Stimulated activated CD8-positive, alpha-beta memory T cell treated with anti-CD3 and anti-CD28 coated beads, Interleukin-7, amount 100 ng/mL, for 1 hour (primary cell): ENCODE measurements at places on chromosomes 3 and 15.

DNA sequence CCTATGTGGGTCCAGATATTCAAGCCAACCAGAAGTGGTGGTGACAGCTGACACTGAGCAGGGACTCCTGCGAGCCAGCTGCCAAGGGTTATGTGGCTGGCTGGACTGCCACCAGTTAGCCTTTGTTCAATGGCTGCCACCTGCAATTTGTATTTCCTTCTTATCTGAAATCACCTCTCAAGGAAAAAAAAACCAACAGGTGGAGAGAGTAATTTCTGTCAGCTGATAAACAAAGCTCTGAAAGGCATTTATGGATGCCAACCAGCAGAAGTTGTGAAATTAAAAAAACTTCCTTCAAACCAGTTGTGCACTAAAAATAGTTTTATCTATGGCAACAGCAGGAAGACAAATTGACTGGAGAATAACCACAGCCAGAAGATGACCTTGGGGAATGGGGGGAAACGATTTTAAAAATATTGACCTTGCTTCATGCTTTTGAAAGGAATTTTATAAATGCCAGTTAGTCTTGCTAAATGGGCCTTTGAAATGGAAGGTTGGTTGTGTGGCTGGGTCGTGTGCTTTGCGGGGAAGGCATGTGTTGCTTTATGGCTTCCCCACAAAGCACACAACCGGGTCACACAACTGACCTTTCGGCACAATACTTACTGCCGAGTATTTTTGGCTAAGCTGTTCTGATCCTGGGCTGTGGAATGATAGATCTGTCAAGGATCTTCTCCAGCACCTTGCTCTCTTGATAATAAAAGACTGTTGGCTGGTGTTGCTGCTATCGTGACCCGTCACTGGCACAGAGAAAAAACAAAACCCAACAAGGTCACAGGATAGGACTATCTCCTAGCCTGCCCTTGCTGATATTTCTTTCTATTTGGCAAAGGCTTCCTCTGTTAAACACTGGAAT, 3.5 kb downstream of the MYZAP start:
- DNase-seq, result no peak

DNA sequence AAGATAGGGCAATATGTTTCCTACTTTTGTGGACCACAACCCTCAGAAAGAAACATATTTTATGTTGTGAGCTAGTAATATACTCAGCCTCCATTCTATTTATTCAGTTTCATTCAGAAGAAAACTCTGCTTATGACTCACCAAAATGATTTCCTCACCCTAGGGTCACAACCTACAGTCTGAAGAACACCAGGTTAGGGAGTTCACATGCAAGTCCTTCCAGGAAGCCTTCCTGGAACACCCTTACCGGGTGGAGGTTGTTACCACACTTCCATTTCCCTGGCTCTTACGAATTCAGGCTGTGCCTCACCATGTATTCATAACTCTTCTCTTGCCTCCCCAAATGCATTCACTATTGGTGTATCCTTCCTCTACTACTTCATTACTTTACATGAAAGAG, 228.0 kb upstream of the ADAMTS9 start:
- no peak for DNase-seq

GRCh38 chr3:48426401-48426909, 3.4 kb downstream of the PLXNB1 start:
- no peak for DNase-seq

GRCh38 chr3:106691476-106691875, 685.8 kb upstream of the CCDC54 start:
- DNase-seq, result no peak

DNA sequence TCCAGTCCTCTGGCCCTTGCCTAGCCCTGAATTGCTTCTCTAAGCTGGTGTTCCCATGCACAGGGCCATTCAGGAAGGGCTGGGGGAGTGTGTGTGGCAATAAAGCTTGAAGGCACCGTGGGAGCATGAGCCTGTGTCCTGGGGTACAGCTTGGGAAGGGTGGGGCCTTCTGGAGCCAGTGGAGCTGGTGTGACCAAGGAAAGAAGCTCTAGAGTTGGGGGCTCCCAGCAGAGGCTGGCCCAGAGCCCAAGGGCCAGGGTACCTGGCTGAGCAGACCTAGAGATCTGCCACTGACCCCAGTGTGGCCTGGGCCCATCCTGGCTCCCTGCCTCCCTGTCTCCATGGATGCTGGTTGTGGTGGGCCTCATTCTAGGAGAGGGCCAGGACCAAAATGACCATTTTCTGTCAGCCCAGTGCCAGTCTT, 8.1 kb downstream of the ABTB1 start:
- DNase-seq, result no peak

DNA sequence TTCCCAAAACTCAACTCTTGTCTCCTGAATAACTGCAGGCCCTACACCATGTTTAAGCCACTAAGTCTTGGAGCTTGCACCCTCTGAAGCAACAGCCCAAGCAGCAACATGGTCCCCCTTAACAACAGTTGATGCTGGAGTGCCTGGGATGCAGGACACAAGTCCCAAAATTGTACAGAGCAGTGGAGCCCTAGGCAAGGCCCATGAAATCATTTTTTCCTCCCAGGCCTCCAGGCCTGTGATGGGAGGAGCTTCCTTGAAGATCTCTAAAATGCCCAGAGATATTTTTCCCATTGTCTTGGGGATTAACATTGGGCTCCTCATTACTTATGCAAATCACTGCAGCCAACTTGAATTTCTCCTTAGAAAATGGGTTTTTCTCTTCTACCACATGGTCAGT, 311.9 kb upstream of the EPHA3 start:
- no peak for DNase-seq

GRCh38 chr3:58429657-58430056, 4.0 kb downstream of the PDHB start:
- no peak for DNase-seq

DNA sequence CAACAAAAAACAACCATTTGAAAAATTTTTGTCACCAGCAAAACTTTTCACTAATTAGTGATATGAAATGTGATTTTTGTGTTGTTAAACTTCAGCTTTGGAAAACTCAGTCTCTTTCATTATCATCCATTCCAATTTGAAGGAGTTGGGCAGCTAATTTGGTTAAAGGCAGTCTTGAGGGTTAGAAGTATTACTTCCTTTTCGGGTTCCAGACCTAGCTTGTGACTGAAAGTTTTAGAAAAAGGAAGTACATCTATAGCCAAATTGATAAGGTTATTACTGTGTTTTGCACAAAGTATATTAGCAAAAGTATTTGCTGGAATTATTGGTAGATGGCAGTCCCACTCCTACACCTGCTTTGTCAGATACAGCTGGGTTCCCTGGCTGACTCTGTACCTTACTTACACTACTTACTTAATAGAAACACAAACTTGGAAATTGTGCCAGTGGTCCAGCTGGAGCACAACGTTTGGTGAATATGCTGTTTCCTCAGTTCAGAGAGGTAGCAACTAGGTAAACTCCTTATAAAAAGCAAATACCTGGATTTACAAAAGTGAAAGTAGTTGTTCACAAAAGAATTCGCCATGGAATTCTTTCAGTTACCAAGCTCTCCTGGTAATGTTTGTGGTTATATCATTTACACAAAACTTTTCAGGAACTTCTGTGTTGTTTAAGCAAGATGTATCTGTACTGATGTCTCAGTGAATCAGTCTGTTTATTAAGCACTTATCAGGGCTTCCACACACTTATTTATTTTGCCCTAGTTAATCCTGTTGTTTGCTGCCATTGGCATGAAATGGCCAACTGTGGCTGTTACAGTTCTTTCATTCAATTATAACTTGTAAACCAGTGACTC, 31.6 kb downstream of the TIPARP start:
- no peak for DNase-seq

- no peak for DNase-seq
Measured at GRCh38 chr3:156938724-156939123, 112.6 kb downstream of the LEKR1 start.

- no peak for DNase-seq
Measured at GRCh38 chr15:79640206-79640605, 208.1 kb downstream of the MINAR1 start.

DNA sequence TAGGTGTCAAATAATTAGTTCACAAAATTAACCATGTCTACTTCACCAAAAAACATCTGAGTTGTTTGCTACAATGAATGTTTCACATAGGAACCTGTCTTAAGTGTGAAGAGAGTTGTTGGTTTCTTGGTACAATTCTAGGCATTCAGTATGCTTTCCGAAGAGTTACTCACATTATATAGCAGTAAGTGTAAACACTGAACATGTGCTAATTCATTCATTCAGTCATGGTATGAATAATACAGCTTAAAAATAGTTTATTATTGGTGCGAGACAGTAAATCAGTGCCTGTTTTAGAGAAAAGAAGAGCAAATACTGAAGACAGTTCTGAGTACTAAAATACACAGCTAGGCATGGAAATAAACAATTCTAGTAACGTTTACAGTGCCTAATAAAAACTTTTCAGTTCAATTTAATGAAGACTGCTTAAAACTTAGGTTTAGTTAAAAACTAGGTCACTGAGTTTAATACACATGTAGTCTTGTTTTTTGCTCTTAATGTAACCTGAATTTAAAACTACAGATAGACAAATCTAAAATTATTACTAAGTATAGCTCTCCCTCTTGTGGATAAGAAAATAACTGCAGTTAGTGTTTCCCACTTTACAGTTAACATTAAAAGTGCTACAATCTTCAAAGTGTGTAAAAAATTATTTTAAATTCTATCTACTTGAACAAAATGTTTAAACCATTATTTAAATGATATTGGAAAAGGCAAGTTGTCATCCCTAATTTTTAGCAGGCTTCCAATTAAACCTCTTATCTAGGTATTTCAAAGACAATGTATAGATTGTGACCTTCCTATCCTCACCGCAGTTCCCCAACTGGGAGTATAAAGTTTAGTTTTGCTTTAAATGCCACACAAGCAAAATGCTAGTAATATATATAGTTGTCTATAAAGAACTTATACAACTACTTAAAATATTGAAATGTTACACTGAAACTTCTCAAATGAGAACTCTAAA, 20.1 kb upstream of the ZCWPW2 start:
- DNase-seq, result no peak

DNA sequence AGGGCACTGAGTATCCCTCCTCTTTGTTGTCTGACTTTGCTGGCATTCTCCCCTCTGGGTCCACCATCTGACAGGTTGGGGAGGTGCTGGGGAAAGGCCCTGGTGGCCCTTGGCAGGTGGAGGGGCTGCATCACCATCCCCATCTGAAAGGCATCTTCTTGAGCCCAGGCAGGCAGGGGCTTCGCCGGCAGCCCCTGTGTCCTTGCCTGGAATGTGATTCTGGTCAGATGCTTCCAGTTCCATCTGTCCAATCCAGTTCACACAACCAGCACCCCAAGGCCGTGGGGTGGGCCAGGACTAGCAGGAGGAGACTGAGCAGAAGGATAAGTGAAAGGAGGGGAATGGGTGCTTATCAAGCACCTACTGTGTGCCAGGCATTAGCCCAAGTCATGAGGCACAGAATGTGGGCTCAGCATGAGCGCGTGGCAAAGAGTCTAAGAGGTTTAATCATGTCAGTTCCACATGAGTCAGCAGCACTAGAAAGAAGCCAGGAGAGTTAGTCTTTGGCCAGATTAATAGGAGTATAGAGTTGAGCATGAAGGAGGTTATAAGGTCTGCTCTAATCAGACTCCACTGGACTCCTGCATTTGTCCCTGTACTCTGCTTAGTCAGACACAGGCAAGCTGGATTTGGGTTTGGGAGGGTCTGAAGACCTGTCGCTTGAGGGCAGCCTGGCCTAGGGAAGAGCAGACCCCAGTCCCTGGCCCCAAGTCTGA, 10.5 kb upstream of the TXNRD3 start:
- DNase-seq, result no peak

DNA sequence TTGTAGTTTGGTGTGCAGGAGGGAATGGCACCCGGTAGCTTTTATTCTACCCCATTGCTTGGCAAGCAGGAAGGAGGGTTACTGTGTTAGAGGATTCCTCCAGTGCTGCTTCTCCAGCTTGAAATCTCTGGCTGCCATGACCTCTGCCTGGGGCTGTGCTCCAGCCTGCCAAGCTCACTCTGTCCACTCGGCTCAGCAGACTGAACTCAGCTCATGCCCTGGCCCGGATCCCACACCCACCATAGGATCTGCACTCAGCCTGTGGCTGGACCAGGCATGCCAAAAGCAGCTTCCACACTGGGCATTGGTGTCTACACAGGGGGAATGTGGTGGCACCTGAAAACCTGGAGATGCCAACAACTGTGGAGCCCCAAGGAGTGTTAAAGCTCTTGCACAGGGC, 26.3 kb downstream of the CLDN16 start:
- DNase-seq, result no peak

DNA sequence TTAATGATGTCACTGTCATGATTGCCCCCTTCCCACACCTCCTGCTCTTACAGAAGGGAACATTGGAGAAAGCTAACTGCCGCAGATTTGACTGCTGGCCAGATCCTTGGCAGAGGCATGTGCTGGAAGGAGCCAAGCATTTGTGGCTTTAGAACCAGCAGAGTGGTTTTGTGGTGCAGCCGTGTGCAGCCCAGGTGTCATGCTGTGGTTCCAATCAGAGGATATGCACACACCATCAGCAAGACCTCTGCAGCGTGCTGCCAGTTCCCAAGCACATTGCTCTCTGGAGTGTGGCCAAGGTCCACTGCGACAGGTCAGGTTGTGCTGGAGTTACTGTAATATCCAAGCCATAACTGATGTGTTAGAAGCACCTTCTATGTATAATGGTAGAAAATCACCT, 61.6 kb downstream of the OTOL1 start:
- DNase-seq, result no peak

DNA sequence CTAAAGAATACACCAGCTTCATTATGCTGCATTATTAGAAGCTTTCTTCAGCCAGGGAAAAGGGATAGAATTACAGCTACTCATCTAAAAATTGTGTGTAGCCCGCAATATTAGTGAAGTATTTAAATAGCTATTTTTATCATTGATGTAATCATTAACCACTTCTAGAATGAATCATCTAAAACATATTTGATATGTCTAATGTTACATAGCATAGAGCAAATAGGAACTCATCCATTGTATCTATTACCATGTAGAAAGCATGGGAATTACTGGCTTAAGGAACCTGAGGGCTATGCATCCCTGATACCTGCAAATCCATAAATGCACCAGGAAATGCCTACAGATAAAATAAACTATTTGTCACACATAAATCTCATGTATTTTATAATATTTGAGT, 54.5 kb upstream of the VGLL3 start:
- no peak for DNase-seq

- no peak for DNase-seq
Measured at GRCh38 chr3:117887901-117888300, 1146.7 kb downstream of the IGSF11 start.

DNA sequence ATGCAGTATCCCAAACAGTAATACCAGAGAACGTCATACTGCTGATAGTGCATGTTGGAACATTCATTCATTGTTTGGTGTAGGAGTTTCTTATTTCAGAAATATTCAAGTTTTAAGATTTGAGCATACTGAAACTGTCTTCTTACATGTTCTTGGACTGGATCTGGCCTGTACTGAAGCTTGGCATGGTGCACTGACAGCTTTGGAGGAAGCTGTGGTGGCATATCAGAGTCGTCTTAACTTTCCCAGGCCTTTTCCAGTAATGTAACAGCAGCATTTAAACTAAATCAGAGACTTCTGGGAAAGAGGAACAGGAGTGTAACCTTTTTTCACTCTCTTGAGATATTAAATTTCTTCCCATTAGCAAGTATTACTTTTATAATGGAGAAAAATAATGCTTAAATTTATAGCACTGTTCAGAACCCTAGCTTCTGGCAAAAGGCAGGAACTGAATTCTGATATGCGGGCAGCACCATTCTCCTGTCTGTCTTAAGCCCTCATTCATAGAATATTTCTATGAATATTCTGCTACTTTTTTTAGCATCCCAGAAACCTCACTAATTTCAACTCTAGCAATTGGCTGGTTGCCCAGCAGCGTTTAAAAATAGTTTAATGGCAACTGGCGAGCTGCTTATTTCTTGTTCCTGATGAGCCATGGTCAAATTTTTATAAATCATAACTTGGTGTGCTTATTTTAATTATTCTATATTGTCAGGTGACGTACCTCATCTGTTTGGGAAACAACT, 31.1 kb downstream of the DNAJC13 start:
- no peak for DNase-seq
